ENCODE measurements at places on chromosomes 6 and 20.

DNA sequence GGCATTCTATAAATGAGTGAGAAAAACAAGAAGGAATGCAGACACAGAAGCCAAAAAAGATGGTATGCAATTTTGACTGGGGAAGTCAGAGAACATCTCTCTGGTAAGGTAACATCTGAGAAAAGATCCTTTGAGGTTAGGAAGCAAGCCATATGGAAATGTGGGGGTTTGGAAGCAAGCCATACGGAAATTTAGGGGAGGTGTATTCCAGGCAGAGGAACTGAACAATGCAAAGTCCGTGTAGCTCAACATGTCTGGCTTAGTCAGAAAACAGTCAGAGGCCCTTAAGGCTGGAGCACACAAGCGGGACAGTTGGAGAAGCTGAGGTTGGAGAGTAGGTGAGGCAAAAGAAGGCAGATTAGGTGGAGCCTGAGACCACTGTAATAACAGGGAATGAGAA lies 35.3 kb downstream of the RALGAPA2 start:
- no peak for DNase-seq

DNA sequence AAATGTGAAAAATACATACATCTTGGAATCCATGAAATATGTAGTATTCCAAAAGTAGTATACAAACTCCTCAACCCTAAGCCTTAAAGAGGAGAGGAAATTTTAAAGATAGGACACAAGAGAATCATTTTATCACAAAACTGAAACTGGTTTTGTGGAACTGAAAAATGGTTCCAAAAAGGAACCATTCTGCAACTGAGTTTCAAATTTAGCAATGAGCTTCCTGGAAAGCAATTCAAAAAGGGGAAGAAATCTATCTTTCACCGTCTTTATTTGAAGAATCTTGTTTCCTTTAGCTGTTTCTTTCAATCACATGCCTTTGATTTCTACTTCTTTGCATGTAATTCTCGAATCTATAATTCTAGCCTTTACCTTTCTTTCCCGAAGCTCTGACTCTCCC lies 32.2 kb upstream of the LAMP5 start:
- DNase-seq = no peak

DNA sequence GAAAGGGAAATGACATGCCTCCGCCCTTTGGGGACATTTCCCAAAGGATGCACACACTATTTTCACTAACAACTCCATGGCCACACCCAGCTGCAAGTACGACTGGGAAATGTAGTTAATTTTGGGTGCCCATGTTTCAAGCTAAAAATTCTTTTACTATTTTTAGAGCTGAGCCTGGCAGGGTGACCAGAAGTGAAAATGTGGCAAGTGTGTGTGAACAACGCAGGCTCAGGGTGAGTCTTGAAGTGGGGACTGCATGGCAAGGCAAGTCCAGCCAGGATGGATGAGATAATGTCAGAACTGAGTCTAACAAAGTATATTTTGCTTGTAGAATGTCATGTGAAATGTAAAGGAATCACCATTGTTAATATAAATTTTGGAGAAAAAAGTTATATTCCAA lies 17.0 kb upstream of the CD109 start:
- no peak for DNase-seq

- DNase-seq = no peak
Observed at GRCh38 chr6:124800222-124800621, 162.0 kb upstream of the RNF217 start.

DNA sequence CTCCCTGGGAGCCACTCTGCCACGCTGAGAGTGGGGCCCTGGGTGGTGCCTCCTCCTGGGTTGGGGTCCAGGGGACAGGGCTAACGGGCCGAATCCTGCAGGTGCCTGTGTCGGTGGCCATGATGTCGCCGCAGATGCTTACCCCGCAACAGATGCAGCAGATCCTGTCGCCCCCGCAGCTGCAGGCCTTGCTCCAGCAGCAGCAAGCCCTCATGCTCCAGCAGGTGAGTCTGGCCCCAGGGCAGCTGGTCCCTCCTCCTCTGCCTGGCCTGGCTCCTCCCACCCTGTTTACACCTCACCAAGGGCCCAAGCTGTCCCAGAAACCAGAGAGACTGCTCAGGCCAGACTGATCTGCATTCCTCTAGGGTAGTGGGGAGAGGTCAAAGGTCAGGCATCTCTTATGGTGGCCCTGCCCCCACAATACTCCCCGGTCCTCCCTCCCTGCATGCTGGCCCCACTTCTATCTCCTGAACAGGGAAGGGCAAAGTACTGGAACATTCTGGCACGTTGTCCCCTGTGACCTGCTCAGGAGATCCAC lies 38.6 kb downstream of the FOXP4 start:
- no peak for DNase-seq

DNA sequence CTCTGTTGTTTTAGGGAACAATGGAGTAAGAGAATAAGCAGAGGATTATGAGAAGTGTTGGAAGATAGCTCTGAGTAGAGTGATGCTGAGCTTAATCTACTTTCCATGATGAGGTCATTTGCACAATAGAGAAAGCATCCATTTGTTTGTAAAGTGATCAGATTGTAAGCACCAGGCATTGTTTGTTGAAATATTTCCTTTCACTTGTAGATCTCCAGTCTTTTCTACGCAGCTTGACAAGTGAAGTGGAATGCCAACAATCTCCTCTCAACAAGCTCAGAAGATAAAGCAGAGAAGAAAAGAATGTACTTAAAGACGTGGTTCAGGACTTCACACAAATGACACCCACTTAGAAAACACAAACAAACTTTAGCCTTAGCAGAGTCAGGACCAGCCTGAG lies 80.1 kb upstream of the MARCKS start:
- DNase-seq = no peak

DNA sequence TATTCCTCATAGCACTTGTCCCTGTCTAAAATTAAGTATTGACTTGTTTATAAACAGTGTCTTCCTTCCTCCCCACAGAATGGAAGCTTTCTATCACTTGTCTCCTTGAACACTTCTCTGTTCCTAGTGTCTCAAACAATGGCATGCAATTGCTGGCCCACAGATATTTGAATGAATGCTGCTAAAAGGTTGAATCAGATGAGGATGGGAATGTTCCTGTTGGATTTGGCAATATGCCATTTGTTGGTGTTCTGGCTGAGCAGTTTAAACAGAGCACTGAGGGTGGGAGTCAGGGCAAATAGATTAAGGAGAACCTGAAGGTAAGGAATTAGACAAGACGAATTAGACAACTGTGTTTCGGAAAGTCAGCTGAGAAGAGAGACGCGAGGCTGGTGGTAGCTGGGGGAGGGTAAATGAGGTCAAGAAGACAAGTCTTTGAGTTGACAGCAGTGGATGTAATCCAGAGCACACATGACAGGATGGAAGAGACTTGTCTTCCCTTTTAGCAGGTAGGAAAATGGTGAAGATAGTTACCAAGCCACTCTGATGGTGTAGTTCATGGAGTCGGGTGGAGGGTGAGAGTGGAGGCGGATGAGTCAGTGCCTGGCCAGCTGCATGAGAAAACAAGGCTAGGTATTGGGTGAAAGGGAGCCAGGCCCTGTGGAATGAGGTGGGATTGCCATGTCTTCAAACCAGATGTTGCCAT lies 58.3 kb upstream of the GNRH2 start:
- DNase-seq = peak; percentile 72

- DNase-seq = no peak
Observed at GRCh38 chr6:154829970-154830369, 96.8 kb downstream of the SCAF8 start.

- peak; percentile 58 for DNase-seq
Observed at GRCh38 chr20:64049060-64049877, at the start of gene SOX18. Gene SOX18 (minus strand): TSS chr20:64049639. CDS start chr20:64049516, 123 bp downstream.

Data from activated CD8-positive, alpha-beta T cell treated with anti-CD3 and anti-CD28 coated beads for 36 hours (primary cell).